ENCODE measurements at places on chromosomes 6 and 20.

DNA sequence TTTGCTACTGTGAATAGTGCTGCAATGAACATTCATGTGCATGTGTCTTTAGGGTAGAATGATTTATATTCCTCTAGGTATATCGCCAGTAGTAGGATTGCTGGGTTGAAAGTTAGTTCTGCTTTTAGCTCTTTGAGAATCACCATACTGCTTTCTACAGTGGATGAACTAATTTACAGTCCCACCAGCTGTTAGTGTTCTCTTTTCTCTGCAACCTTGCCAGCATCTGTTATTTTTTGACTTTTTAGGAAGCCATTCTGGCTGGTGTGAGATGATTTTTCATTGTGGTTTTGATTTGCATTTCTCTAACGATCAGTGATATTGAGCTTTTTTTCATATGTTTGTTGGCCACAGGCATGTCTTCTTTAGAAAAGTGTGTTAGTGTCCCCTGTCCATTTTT is 40.0 kb downstream of the PLG start:
- no peak for DNase-seq

DNA sequence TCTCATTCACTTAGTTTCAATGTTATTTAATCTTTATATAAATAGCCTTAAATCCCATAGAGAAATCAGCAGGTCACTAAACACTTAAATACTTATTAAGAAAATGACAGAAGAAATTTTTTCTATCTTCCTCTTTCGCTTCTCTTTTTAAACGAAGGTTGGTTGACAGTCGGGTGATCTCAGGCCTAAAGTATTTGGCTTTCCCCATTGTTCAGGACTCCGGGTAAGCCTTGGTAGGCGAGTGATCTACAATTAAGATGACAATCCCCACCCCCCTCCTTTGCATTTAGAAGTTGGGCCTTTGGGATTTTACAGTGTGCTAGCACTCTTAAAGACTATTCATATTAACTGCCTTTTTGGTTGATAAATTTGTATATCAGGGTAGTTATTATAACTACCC is 19.7 kb upstream of the UTRN start:
- no peak for DNase-seq

DNA sequence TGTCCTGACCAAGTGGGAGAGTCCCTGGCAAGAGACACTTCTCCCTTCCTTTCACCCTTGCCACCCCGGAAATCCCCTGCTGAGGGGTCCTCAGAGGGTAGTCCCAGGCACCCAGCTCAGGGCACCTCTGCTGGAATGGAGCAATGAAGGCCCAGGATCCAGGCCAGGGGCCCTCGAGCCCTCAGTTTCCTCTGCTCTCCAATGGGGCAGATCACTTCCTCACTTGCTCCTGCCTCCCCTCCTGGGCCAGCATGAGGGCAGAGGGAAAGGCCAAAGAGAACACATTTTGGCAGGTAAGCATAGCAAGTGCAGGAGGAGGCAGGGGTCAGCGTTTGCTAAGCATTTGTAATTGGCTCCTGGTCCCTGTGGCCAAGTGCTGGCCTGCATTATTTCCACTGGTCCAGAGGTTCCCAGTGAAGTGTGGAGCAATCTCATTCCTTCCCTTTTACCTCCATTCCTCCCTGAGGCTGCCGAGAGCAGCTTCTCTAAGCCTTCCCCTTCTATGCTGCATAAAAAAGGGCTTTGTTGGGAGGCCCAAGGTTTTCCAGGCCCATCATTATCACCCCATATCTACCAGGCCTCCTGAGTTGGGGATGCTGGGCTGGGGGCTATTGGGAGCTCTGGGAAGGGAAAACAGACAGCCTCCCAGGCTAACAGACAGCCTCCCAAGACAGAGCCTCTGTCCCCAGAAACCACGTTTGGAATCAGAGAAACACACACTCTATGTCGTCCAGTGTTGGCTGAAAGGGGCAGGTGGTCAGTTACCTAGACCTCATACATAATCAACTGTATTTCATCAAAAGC is 28.8 kb upstream of the VEGFA start:
- no peak for DNase-seq

DNA sequence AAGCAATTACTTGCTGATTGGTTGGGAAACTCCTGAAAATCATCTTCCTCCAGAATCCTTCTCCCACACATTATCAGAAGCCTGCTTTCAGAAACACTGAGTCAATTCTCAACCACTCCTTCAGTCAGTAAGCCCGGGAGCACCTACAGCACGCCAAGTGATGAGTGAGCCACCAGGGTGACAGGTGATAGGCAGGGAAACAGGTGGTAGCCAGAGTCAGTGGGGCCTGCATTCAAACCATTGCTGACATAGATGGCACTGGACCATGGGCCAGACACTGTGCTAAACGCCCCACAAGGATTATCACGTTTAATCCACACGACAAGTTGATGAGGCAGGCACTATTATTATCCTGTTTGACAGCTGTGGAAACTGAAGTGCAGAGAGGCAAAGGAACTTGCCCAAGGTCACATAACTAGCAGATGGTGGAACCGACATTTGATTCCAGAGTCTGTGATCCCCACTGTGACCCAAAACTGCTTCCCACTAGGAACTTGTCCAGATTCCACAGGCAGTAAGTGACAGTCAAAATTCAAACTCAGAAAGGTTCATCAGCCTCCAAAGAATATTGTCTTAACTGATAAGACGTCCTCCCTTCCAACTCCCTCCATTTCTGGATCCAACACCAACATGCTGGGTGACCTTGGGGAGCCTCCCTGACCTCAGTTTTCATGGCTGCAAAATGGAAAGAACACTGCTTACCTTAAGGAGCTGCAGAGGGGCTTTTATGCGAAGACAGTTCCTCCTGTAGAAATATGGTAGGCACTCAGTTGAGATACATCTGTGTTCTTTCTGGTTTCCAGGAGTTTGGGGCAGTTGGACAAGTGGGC is 23.9 kb upstream of the TOP1 start:
- DNase-seq = no peak

- DNase-seq = no peak
Measured at GRCh38 chr6:159914565-159914923, 23.8 kb downstream of the MAS1 start.

- DNase-seq = no peak
Measured at GRCh38 chr6:140182821-140183220, 808.4 kb upstream of the CITED2 start.

DNA sequence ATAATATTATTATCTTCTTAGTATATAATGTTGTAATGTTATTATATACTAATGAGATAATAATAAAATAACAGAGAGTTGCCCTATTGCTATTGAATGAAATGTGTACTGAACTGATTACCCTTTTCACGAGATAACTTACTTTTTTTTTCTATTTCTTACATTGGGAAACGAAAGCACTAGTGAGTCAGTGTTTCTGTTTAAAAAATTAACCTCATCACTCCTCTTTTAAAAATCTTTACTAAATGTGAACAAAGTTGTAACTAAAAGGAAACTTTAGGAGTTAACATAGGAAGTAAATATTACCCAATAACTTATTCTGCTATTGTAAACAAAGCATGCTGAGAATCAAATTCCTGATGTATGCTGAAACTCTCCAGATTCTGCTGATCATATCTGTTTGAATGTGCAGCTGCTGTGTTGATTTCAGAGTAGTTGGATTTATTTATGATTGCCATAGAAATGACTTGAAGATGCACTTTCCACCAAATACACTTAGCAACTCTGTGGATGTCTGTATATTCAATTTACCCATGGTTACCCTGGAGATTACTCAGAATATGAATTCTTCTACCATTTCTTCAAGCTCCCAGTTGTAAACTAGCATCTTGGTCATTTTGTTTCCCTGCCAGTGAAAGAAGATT is 523.4 kb downstream of the TENT5A start:
- DNase-seq = no peak

DNA sequence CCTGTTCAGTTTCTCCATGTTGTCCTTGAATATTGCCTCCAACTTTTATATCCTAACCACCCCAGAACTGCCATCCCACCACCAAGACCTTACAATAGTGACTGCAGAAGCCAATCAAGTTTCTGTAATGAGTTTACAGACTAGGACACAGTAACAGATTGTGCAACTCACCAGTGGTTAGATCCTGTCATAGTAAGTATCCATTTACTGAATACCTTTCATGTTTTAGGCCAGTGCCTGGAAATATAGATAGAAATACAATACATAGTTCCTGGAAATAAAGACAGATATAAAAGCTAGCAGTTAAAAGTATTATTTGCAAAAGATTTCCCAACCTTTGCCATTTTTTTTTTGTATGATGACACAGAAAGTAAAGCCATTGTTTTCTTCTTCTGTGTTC is 471.8 kb upstream of the BTBD3 start:
- DNase-seq = no peak

DNA sequence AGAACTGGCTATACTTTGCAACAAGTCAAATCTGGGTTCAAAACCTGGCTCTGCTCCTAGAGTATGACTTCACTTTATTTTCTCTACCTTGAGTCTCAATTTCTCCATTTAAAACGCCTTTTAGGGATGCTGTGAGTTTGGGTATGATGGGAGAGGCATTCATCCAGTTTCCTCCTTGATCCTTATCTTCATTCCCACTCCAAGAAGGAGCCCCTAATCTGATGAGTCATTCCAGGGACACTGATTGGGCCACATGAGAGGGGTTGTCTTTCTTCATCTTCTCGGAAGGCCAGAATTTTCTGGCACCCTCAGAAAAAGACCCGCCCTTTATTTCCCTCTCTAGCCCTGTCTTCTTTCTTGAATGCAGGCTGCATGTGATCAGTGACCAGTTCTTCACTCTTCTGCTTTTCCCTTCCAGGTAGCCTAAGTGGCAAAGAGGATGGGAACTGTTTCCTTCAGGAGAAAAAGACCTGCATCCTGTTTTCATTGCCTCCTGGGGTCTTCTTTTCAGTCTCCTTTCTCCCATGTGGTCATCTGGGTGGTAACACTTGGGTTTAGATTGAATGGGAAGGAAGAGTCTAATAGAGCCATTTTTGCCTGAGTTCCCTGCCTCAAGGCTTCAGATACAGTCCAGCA is 32.1 kb upstream of the PNRC1 start:
- DNase-seq = no peak

- DNase-seq = no peak
Measured at GRCh38 chr6:164109770-164110140, 695.2 kb downstream of the QKI start.

- no peak for DNase-seq
Measured at GRCh38 chr6:5749651-5750215, 257.0 kb downstream of the NRN1 start.

GRCh38 chr20:60063048-60063451 is 104.8 kb downstream of the CDH26 start:
- DNase-seq = no peak

GRCh38 chr6:99384507-99384906 is 9.5 kb downstream of the COQ3 start:
- DNase-seq = no peak

GRCh38 chr6:56073315-56073714 is 174.1 kb downstream of the COL21A1 start:
- no peak for DNase-seq

GRCh38 chr20:62752671-62753501 is 43.4 kb upstream of the MRGBP start:
- DNase-seq = no peak
